ENCODE measurements at places on chromosomes 2 and 18.

DNA sequence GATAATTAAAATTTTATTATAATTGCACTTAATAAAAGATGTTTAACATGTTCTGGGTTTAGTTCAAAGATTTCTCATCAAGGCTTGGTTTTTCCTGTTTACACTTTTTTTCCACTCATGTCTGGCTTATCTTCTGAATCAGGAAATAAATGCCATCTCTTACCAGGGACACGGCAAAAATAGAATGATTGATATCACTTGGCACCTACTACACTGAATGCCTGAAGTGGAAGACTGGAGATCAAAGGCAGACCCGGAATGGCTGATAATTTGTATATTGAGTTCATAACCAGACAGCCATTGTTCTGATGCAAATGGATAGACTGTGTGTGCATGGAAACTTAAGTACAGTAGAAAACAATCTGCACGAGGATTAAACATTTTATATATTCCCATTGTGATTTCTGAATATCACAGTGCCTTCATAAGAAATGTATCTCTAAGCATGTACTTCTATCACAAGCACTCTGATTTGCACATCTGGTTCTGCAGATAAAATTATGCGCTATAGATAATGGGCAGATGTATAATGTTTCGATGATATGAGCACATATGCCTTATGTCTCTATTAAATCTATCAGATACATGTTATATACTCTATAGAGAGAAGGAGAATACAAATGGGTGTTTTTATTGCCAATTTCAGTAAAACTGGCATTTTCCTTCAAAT is 304.8 kb downstream of the RND3 start:
- no peak for DNase-seq

- DNase-seq = no peak
Observed at GRCh38 chr18:77170890-77171410, 38.4 kb upstream of the MBP start.

- no peak for DNase-seq
Observed at GRCh38 chr2:63192889-63193774, 142.5 kb downstream of the OTX1 start.

DNA sequence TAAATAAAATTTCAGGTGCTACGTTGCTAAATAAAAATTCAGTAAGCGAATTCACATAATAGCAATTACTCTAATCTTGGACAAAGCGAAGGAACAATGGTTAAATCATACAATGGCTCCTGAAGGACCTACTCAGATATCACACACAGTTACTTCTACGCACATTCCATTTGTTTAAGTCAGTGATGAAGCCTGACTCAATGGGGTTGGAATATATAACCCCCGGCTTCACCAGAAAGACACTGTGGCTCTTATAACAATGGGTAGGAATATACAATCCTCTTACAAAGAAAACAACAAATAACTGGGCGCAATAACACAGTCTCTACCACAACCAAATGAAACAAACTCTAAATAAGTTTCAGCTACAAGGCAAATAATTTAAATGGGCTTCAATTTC is 349.5 kb downstream of the IRS1 start:
- DNase-seq = no peak

DNA sequence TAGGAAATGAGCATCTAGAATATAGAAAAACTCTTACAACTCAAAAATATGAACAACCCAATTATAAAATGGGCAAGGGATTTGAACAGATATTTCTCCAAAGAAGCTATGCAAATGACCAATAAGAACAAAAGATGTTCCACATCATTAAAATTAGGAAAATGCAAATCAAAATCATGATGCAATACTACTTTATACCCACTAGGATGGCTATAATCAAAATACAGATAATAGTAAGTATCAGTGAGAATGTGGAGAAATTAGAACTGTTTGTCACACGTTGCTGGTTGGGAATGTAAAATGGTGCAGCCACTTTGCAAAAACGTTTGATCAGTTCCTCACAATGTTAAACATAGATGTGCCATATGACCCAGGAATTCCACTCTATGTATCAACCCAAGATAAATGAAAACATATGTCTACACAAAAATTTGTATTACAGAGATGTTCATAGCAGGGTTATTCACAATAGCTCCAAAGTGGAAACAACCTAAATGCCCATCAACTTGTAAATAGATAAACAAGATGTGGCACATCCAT is 558.4 kb downstream of the SLC4A3 start:
- no peak for DNase-seq

DNA sequence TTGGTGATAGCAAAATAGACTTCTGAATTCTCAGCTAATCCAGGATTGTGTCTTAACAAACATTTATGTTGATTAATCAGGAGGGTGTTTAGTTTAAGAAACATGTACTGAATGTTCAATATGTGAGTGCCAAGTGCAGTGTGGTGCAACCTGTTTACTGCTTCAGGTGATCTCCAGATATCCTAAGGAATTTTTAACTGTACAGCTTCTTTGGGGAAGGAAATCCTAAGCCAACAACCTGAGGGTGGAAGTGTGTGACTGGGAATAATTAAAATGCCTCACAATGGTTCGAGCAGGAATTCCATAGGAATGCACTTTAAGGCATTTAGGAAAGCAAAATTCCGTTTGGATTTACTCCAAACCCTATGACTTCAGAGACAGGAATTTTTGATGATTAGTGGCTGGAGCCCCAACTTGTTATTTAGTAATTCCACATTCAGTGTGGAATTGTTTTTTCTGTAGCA is 16.4 kb downstream of the CRIM1 start:
- DNase-seq = no peak

Measured in progenitor cell of endocrine pancreas (in vitro differentiated cells).